ENCODE measurements at places on chromosomes 11 and 22.

DNA sequence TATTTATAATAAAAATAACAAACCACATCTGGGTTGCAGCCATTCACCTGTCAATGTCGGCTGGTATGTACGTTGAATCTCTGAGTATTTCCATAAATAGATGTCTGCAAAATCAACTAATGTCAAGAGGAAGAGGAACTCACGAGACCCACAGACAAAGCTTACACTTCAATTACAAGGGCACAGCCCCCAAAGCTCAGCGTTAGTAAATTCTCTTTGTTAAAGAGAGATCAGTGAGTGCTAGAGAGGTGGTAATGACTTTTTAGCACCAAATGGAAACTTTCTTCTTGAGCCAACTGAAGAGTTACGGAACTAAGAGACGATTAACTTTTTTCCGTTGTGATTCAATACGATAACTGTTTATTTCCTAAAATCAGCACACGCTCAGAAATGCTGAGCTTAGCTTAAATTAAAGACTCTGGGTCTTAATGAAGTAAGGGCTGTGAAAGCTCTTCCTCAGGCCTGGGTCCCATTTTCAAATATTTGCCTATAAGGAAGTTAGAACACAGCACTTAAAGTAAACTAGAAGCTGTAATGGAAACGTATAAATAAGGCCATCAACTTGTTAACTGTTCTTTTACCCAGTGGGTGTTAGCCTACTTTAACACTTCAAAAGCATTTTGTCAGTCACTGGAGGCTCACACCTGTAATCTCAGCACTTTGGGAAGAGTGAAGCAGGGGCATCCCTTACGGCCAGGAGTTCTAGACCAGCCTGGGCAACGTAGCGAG, 22.8 kb upstream of the TFIP11 start:
- DNase-seq: no peak

GRCh38 chr11:28100665-28101064, 7.3 kb downstream of the KIF18A start:
- DNase-seq: no peak

DNA sequence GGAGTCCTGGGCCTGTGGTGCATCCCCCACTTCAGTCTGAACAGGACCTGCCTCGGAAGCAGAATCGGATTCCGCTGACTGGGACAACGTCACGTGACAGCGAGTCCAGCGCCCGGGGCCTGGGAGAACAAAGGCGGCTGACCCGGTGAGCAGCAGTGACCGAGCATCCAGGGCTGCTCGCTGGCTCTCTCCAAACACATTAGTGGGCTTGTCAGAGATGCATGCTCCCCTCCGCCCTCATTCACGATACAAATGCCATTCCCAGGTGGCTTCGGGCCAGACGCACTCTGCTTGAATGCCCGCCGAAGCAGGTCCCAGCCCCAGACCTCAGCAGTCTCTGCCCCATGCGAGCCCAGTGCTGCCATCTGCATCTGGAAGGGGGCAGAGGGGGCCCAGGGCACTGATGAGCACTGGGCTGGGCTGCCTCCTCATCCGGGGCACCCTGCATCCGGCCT, 91.0 kb downstream of the WNT7B start:
- DNase-seq: no peak

- DNase-seq: no peak
Observed at GRCh38 chr11:67644042-67644441, 4.5 kb upstream of the TBX10 start.

DNA sequence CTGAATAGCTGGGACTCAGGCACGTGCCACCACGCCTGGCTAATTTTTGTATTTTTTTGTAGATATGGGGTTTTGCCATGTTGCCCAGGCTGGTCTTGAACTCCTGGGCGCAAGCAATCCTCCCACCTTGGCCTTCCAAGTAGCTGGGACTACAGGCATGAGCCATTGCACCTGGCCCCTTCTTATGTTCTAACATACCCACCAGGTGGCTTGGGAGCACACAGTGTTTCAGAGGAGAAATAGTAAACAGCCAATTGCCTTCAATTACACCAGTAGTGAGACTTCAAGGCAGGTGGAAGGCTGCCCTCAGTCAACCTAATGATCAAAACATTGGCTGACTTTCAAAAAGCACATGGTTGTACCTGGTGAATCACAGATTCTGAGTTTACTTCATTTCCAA, 167.2 kb downstream of the SWAP70 start:
- no peak for DNase-seq

DNA sequence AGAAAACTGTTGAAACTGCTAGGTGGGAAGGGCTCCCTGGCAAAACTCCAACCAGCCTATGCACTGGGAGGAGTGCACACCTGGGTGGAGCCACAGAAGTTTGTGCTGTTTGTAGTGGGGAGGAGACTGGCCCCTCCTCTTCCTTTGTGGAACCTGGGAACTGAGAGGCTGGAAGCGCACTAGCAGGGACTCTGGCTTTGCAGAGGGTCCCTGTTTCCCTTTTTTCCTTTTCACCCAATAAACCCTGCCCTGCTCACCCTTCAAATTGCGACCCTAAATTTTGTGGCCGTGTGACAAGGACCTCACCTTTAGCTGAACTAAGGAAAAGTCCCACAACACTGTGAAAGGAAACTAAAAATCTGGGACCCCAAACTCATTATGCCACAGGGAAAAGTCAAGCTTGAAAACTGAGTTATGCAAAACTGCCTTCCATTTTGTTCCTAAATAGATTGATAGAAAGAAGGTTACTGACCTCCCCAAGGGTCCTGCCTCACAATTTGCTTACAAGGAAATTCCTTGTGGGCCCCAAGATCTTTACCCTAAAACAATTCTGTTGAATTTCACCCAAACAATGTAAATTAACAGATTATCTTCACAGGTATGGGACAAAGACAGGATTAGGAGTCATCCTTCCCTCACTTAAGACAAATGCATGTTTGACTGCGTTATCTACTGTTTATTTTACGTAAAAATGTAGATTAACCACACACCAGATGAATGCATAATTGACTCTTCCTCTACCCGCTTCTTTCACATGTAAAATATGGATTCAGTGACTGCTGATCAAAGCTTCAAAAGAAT, 81.0 kb downstream of the SLC36A4 start:
- no peak for DNase-seq

DNA sequence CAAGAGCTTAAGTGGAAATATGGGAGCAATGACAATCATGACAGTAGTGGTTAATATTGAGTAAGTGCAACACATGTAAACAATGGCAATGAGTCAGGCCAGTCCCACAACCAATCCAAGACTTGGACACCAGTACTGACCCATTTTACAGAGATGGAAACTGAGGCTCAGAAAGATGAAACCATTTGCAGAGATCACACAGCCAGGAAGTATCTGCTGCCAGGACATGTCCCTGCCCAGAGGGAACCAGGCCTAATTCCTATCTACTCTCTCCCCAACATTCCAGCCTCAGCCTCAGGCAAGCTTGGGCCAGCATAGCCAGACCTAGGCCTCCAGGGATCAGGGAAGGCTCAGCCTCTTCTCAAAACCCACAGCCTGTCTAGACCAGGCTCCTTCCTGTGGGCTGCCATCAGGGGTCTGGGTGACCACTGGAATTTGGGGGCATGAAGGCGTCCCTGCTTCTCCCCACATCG, 395.1 kb downstream of the MN1 start:
- DNase-seq: no peak

DNA sequence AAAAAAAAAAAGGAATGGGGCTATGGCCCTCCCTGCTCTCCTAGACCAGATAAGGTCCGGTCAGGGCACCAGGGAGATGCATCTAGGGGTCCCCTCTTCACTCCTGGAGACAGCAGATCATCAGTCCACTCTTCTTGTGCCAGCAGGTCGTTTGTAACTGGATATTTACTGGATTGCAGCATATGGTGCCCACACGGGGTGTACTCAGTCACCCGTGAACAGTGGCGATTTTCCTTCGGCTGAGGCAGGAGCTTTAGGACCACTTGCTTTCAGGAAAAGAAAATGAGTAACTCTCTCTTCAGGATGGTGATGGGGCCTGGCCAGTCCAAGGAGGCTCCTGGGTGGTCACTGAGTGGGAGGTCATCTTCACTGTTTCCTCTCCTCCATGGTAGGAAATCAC, 38.3 kb upstream of the RAB1B start:
- DNase-seq: no peak

DNA sequence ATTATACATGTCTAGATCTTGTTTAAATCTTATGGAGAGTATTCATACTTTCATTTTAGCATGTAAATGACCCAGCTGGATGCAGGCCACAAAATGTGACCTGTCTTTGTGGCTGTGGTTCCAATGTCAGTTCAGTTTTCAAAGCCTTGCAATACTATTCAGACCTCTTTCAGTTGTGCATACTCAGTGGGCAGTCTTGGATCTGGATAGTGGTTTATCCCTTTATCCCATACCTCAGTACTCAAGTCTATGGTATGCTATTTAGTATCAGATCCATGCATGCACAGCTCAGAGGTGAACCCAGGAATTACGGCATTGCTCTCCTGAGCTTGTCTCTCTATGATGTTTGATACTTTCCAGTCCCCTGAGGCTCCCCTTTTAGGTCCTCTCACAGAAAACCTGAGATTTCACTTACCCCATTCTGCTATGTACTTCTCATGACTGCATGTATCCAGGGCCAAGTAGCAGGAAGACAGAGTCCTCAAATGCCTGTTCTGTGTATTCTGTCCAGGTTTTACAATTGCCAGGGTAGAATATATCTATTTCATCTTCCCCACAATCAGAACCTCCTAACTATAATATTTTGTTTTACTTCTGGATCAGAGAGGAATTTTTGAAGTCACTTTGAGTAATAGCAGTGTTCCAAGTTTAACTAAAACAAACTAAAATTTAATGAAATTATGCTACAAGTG, 6.9 kb upstream of the P4HA3 start:
- no peak for DNase-seq
